ENCODE measurements at places on chromosomes 7 and 10. TPM values are rescaled to one million over a fixed set of nuclear protein-coding genes. Genes with fewer than 3 reads are reported as not detected.

GRCh38 chr7:55502124-55502857, 70.0 kb downstream of the VOPP1 start:
- DNase-seq, result no peak

- DNase-seq, result no peak
Observed at GRCh38 chr7:12436896-12437535, 33.4 kb upstream of the VWDE start.

DNA sequence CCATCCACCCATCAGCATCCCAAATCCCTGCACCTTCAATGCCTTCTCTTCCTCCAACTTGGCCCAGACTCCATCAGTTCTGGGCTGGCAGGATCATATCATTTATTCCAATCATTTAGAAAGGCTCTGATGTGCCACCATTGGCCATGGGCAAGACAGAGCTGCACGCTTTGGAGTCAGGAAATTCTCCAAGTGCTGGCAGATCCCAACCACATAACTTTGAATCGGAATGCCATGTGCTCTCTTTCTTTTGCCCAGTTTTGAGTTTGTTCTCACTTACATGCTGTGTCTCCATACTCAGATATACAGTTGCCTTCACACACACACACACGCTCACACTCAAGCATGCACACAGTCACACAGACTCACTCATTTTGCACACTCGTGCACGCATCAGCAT, 85.7 kb upstream of the GHITM start:
- no peak for DNase-seq

DNA sequence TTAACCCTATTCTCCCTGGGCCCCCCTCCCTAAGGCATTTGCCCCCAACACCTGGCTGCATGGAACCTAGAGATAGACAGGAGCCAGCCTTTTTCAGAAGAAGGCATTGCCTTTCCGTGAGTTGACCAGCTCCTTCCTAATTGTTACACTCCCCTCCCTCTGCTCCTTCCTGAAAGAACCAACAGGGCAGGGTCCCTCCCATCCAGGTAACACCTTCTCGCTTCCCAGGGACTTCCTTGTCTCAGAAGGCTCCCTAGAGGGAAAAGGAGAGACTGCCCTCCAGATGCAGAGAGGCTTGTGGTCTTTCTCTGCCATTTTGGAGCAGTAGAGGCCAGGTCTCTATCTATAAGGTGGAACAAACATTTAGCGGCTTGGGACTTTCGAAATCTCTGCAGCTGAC, 31.9 kb downstream of the PALD1 start:
- no peak for DNase-seq

DNA sequence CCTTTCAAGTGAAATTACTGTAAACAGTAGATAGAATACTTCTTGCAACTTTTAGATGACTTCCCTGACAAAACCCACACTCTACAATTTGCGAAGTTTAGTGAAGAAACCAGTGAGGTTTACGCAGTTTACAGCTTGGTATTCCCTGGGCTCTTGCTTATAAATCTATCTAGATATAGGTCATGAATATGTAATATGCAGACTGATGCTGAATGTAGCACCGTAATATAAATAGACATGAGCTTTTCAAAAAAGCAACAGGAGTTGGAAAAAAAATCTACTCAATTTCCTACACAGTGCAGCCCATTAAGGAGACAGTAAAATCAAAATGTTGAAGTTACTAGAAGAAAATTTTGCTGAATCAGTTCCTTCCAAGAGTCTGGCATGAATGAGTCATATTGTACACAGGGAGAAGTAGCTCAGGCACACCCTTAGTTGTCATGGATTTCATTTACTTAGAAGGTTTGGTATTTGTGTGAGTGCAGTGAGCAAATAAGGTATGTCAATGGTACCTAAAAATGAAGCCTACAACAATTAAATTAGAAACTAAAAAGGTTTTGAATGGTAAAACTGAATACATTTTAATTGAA, 67.7 kb upstream of the NEUROD6 start:
- DNase-seq, result no peak

DNA sequence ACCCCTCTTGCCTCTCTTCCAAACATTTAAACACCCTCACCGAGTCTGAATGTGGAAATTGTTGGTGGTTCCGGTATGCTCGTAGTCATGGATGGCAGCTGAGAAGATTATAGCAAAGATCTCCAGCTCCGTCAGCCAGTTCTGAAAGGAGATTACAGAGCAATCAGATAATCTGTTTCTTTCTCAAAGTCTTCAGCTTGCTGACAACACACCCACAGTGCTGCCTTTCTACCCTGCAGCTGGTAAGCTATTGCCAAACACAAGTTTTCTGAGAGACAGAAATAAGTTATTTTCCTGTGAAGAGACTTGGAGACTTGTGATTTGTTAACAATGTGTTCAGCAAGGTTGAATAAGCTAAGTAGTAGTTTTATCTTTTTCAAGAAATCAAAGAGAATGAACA, 163.6 kb downstream of the PPP1R17 start:
- no peak for DNase-seq

GRCh38 chr10:58319599-58319998, 15.2 kb upstream of the UBE2D1 start:
- DNase-seq, result no peak

DNA sequence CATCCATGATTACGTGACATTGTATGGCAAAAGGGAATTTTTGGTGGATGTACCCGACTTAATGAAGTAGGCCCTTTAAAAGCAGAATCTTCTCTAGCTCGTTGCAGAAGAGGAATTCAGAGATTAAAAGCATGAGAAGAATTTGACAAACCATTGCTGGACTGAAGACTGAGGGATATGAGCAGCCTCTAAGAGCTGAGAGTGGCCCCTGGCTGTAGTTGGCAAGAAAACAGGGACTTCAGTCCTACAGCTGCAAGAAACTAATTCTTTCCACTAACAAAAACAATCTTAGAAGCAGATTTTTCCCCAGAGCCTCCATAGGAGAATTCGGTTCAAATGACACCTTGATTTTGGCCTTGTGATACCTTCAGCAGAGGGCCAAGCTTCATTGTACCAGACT, 34.1 kb downstream of the MACC1 start:
- DNase-seq, result no peak

GRCh38 chr7:105454921-105455320, 66.2 kb upstream of the SRPK2 start:
- DNase-seq, result no peak

- DNase-seq, result no peak
Observed at GRCh38 chr10:22258471-22258870, 40.7 kb upstream of the EBLN1 start.

- no peak for DNase-seq
Observed at GRCh38 chr7:1748076-1748838, 78.2 kb downstream of the ELFN1 start.

DNA sequence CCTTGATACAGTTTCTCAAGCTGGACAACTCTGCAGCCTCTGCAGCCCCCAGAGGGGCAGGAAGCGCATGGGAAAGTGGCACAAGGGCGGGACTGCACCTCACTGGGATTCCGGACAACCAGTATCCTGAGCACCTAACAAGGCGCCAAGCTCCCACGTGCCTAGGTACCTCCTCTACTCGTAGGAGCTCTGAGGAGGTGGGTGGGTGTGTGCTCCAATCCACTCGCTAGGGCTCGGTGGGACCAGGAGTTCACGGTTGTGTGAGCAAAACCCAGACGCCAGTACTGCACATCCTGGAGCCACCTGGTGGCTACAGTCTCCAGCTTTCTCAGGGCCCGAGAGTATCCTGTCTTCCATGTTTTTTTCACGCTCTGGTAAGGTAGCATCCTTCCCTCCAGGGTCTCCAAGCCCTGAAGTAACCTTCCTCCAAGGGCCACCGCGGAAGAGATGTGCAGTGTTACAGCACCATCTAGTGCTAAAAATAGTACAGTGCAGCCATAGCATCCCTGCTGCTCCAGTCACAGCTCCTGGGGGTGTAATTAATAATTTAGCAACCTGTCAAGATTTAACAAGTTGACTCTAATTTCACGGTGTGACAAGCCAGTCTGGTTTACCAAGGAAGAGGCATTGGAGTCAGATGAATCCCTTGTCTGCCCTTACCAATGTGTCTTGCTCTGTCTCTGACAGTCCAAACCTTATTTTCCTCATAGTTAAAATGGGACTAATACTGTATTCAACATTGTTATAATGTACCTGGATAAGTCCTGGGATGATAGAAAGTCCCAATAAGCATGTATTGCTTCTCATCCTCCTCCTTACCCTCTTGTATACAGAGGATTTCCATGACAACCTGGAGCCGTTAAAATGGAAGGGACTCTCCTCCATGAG, 70.4 kb downstream of the HERPUD2 start:
- DNase-seq, result no peak

DNA sequence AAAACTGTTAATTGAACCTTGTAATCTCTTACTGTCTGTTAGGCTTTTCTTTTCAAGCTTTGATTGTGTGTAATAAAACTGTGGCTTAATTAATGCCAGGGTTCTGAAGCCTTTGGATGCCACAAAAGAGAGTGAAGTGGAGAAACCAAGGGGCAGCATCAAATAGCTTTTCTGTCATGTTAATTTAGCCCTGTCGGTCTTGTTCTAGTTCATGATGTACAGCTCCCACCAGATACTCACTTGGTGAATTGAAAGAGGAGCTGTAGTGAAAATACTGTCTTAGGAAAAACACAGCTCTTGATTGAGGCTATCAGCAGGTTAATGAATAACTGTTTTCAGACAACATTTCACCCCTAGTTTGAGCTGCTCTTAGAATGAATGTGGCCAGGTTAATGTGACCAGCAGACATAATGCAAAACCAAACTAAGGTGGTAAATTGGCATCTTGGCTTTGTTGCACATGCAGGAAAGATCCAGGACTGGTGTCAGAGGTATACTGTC, 94.2 kb downstream of the POLL start:
- DNase-seq, result no peak

- DNase-seq, result no peak
Observed at GRCh38 chr7:80039251-80039884, 95.3 kb upstream of the GNAI1 start.

DNA sequence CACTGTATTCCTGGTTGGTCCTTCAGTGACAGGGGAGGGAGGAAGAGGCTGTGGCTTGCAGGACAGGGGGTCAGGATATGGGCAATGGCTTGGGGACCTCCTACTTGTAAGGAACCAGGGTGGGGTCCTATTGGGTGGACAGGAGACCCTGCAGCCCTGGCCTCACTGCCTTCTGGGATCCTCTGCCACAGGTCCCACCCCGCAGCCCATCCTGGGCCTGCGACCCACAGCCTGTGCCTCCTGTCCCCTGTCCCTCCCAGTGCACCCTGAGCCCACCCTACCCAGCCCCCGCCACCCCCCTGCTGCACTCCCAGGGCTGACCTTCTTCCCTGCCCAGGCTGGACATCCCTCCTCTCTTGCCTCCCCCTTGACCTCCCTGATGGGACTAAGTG, 58.7 kb upstream of the MYL10 start:
- DNase-seq, result no peak

- DNase-seq, result no peak
Observed at GRCh38 chr7:101127460-101128039, 646 bp downstream of the SERPINE1 start.

DNA sequence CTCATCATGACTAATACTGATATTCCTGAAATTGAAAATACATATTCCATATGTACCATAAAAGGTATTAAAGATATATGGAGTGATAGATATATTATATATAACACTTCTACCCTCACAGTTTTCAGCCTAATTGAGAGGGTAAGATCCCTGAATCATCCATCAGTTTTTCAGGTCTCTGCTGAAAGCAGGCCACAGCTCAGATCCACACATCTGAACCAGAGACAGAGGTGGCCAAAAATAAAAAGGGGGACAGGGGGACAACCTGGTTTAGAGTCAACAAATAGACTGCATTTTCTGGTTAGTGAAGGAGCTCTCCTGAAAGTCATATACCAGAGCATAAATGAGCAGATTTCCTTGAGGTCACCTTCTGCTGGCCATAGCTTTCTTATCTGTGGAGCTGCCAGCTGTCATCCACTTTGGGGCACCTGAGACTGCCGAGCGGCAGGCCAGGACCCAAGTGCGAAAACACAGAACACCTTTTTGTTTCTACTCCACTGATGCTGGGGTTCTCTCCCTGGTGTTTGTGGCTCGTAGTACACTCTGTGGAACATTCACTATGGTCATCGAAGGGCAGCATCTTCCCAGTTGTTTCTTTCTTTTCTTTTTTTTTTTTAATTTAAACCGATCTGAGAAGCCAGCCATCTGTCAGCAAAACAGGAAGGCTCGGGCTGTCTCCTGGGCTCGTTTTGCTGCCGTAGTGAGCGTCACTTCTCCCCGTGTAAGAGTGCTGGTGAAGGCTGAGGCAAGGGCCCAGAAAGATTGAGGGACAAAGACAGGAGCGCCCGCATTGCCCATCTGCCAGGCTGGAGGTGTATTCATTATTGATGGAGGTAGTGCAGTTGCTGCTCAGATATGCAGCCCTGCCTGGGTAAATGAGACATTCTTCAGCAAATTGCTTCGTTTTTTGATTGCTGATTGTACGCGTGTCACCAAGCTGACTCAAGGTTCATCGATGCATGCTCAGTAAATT, 13.5 kb downstream of the IKZF1 start:
- no peak for DNase-seq

- DNase-seq, result no peak
Observed at GRCh38 chr10:116469437-116469836, 41.8 kb downstream of the PNLIPRP3 start.

- no peak for DNase-seq
Observed at GRCh38 chr7:152850420-152850819, 90.9 kb downstream of the ACTR3B start.

- no peak for DNase-seq
Observed at GRCh38 chr7:135956393-135956792, 20.8 kb downstream of the MTPN start.

GRCh38 chr7:130207033-130207432, 627 bp upstream of the SSMEM1 start:
- no peak for DNase-seq

GSTO2 gene
- 2.3 TPM for total RNA-seq

CTBP2 gene
- 5.0 TPM for total RNA-seq

KCP gene
- not detected for total RNA-seq

RELN gene
- total RNA-seq, result 35.7 TPM

C7orf57 gene
- total RNA-seq, result not detected

MALRD1 gene
- total RNA-seq, result 0.29 TPM

SLC29A4 gene
- 3.0 TPM for total RNA-seq

TRPV5 gene
- total RNA-seq, result not detected
